Activated naive CD4-positive, alpha-beta T cell treated with anti-CD3 and anti-CD28 coated beads, Interleukin-2, amount 50 U/mL, for 72 hours (primary cell): ENCODE measurements at places on chromosomes 13 and 19. TPM values are rescaled to one million over a fixed set of nuclear protein-coding genes. Genes with fewer than 3 reads are reported as not detected.

GRCh38 chr13:101751488-101751887, 299.0 kb downstream of the ITGBL1 start:
- DNase-seq = no peak

KANK3 gene
- 1.5 TPM for total RNA-seq

GRCh38 chr13:28493740-28494503, 1.0 kb downstream of the FLT1 start:
- DNase-seq = peak; percentile 25

GRCh38 chr19:4654437-4655361, 15.4 kb downstream of the TNFAIP8L1 start:
- DNase-seq = no peak

- no peak for DNase-seq
These were observed 546 bp downstream of the UBXN6 start for GRCh38 chr19:4456843-4457653.
